ENCODE measurements at places on chromosomes 7 and 10.

- no peak for DNase-seq
Observed at GRCh38 chr7:46173476-46174195, 252.6 kb upstream of the IGFBP3 start.

DNA sequence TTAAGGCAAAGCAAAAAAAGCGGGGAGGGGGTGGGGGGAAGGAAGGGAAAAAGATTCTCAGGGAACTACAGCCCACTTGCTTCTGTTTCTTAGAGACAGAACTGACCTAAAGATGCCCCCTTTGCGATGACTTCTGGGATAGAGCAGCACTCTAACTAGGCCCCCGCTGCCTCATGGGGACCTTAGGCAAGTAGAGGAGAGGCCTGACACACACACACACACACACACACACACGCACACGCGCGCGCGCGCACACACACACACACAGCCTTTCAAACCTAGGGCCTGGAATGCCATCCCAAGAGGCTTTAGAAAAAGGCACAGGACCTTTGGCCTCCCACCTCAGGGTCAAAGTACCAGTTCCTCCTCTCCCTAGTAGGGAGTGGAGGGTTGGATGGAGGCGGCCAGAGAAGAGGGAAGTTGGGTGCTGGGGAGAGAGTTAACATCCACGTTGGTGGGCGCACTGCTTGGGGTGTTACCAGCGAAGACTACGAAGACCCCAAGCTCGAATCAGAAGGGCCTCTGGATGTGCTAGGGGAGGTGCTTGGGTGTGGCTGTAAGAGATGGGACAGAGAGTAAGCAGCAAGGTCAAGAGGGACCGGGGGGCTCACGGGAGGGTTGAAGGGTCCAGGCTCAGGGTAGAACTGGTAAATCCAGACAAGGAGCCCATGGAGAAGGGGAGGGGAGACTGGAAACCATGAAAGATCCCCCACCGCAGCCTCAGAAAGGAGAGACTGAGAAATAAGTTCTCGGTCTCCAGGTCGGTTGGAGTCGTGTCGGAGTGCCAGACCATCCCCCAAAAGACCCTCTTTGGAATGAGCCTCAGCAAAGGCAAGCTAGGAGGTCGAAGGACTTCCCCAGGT lies 1.2 kb upstream of the COL1A2 start:
- DNase-seq = no peak

GRCh38 chr10:2921956-2922680 lies 145.2 kb upstream of the PFKP start:
- DNase-seq = no peak

- DNase-seq = no peak
Observed at GRCh38 chr7:5334671-5335070, 51.9 kb downstream of the SLC29A4 start.

DNA sequence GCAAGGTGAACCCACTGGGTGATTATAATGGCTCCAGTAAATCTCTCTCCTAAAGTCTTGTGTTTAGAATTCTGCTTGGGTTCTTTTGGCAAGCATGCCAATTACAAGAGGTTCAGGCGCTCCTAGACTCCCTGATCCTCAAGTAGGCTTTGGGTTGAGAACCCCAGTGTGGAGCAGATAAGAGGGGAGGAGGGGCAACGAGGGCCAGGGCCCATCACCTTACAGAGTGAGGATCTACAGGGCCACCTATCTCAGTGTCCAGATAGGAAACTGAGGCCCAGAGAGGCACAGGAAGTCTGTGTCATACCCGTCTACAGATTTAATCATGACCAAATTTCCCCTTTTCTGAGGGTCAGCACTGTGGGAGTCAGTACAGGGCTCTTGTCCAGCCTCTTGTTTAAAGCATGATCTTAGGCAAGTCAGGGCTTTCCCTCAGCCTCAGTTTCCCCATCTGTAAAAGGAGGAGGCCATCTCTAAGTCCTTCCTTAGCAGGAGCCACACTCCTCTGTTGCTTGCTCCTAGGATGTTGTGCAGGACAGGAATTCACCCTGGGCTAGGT lies 4.4 kb downstream of the TACR2 start:
- DNase-seq = peak; percentile 12

- DNase-seq = no peak
Observed at GRCh38 chr10:50216894-50217293, 34.4 kb downstream of the ASAH2 start.
